NCI-H510A (cell line): ENCODE measurements at places on chromosomes 4 and X.
A peak's percentile ranks its signal among the peaks of the same experiment; 100 is the strongest.

DNA sequence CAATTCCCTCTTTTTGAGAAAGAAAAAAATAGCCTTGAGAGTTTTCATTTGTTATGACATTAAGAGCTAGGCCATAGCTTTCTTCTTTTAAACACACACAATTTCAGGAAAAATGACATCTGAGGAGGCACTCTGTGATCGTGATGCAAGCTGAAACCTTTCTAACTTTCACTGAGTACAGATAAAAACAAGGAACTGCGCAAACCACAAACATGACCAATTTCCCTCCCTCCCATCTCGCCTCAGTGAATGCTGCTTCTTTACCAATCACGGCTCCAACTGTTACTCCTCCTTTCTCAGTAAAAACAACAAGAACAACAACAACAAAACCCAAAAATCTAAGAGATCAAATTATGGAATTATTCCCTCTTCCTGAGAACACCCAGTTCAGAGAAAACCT, 626.8 kb downstream of the TLL1 start:
- no peak for DNase-seq

GRCh38 chrX:10106806-10107205, 50.0 kb upstream of the CLCN4 start:
- DNase-seq, result no peak

- no peak for DNase-seq
Measured at GRCh38 chr4:138235419-138235952, 6.7 kb downstream of the SLC7A11 start.

DNA sequence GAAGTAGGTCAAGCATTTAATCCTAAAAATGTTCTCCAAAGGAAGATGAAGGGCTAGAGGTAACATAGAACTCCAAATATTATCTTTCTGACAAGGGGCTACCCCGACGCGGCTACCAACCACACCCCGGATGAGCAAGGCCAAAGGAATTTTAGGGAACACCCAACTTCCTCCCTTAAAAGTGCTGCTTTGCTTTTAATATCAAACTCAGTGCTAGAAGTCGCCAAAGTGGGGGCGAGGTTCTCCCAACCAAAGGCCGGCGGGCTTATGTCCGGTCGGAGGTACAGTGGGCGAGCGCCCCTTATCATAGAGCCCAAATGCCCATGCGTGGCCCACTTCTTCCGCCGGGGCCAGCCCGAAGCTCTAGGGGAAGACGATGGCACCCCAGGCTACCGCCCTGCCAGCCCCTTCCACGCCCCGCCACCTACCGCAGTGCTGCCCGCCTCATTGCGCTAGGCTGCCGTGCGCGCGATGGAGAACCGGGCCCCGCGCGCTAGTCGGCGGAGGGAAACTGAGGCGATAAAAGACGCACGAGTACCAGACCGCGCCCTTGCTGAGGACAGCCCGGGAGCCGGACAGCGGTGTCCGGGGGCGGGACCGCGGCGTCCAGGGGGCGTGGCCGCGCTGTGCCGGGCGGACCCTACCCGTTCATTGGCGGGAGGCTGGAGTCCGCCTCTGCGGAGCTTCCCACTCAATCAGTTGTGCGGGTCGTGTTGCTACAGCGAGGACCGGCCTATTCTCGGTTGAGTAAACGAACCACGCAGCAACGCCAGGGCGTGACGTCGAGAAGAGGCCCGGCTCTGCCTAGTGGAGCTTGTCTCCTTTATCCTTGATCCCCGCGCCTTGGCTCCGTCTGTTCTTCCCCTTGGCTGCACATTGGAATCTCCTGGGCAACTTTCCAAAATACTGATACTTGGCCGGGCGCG, at the start of gene ACOT9:
TSS of gene ACOT9 (minus strand) at position 580 of the 926 bp plus-strand sequence. CDS start at position 448, 132 bp downstream.
- peak; percentile 80 for DNase-seq
